ENCODE measurements at places on chromosomes 7 and 10. TPM values are rescaled to one million over a fixed set of nuclear protein-coding genes. Genes with fewer than 3 reads are reported as not detected.

DNA sequence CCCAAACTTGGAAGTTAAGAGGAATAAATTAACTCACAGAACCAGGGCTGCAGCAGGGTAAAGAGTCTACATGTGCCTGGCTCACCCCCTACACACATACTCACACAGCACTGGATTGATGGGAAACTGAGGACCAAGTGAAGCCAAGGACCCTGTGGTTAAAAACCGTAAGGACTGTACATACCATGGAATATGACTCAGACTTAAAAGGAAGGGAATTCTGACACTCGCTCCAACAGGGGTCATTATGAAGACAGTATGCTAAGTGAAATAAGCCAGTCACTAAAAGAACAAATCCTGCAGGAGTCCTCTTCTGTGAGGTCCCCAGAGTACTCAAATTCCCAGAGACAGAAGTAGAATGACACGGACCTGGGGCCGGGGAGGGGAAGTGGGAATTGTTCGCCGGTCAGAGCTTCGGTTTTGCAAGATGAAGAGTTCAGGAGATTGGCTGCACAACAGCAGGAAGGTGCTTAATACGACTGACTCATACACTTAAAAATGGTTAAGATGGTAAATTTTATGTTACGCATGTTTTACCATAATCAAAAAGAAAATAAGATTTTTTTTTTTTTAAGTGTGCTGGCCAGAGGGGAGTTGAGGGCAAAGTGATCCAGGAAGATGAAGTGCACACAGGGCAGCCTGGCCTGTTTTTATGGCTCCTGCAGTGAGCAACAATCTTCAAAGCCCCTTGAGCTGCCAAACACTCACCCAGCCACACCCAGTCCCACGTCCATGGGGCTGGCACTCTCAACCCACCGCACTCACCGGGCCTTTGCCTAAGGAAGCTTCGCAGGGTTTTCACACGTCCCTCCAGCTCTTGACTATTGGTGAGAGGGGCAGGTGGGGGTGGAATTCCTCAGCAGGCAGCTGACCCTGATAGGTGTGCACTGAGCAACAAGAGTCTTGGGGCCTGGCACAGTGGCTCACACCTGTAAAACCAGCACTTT is 26.4 kb downstream of the DRGX start:
- DNase-seq = no peak

DNA sequence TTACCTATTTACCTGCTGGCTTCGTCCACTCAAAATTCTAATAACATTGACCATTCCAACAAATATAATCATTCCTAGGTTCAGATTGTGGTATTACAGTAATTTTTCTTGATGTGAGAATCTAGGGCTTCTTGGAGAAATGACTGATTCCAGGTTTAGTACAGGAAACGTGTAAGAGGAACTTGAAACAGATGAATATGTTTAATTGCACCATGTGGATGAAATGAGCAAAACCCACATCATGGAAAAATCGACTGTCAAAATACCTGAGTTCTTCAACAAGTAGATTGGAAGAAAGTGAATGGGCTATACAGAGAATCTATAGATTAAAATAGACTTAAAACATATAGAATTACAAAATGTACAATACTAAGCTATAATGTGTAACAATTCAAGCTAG is 24.9 kb upstream of the OR9A4 start:
- no peak for DNase-seq

DNA sequence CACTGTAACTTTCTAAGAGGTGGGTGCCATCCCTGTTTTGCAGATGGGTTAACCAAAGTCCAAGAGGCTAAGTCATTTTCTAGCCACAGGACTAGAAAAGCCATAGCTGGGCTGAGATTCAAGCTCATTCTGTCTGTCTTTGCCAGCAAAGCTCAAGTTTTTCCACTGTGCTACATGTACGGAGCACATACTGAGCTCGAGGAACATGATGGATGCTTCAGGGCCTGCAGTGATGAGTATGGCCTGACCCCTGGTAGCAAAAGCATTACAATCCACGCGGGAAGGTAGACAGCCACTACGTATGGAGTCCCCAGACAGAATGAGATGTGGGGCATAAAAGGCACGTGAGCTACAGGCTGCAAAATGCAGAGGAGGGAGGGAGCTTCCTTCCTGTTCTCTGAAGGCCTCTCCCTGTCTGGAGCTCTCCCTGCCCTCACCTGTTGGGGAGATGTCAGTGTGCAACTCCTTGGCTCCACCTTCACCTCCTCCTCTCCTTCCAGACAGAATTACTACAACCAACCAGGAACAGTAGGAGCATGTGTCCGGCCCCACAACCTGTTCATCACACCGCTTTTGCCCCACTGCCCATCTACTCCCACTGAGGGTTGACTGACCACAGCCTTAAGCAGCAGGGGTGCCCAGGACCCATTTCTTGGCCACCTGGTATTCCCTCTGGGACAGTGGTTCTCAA is 16.4 kb downstream of the ITPRIP start:
- DNase-seq = no peak

GRCh38 chr10:6018422-6018821 is 41.1 kb upstream of the IL15RA start:
- no peak for DNase-seq

GRCh38 chr7:93442478-93443224 is 131.9 kb downstream of the CALCR start:
- peak; percentile 14 for DNase-seq

DNA sequence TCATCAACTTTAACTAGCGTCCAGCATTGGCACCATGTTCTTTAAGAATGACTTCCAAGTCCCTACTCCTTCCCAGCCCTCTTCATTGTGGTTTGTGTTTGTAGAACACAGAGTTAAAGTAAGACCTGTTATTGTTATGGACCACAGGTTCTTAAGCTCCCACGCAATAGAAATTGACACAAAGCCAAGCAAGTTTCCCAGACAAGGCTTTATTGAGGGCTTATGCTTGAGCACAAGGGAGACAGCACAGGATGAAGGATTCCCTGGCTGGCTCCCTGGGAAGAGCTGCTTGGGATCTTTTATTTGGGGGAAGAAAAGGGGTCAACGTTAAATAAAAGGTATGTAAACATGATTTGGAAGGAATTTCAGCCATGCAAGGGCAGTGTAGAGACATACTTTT is 44.3 kb upstream of the PRKCQ start:
- DNase-seq = no peak

- no peak for DNase-seq
Observed at GRCh38 chr10:127774766-127775559, 38.0 kb downstream of the FOXI2 start.

GRCh38 chr7:31108097-31108657 is 56.1 kb downstream of the ADCYAP1R1 start:
- no peak for DNase-seq

DNA sequence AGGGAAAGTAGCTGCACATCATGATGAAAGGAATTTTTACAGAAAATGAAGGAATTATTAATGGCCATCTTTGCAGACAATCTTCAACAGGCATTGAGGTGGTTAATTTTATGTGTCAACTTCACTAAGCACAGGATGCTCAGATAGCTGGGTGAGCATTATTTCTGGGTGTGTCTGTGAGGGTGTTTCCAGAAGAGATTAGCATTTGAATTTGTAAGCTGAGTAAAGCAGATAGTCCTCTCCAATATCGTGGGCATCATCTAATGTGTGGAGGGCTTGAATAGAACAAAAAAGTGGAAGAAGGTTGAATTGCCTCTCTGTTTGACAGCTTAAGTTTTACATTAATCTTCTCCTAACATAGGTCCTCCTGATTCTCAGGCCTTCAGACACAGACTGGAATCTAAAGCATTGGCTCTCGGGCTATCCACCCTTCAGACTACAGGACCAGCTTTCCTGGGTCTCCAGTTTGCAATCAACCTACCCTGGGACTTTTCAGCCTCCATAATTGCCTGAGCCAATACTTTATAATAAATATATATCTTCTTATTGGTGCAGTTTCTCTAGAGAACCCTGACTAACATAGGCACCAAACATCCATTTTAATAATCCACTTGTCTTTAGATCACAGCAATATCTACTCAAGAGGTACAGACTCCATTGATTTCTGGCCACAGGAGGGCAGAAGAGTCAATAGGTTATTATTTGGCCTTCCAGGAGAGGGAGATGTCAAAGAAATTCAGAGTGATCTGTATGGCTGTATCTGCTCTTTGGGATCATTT is 10.5 kb upstream of the CRPPA start:
- no peak for DNase-seq

DNA sequence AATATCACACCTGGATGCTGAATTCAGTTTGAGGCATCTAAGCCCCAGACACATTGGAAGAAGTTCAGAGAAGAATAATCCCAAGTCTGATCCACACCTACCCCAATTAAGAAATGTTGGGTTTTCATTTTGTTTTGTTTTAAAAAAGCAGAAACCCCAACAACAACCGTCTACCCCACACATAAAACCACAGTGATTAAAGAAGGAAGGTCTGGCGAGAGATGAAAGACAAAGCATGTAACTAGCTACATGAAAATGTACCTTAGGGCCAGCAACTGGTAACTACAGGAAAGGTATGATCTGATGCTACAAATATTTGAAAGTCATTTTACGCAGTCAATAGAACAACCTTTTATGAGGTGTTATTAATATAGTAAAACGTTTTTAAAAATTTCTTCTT is 1112.3 kb downstream of the GATA3 start:
- DNase-seq = no peak

GRCh38 chr10:3537518-3537917 is 247.5 kb downstream of the KLF6 start:
- no peak for DNase-seq

GRCh38 chr7:144969787-144970186 is 133.9 kb upstream of the TPK1 start:
- DNase-seq = no peak

GRCh38 chr7:158256091-158256816 is 331.4 kb downstream of the PTPRN2 start:
- no peak for DNase-seq

DNA sequence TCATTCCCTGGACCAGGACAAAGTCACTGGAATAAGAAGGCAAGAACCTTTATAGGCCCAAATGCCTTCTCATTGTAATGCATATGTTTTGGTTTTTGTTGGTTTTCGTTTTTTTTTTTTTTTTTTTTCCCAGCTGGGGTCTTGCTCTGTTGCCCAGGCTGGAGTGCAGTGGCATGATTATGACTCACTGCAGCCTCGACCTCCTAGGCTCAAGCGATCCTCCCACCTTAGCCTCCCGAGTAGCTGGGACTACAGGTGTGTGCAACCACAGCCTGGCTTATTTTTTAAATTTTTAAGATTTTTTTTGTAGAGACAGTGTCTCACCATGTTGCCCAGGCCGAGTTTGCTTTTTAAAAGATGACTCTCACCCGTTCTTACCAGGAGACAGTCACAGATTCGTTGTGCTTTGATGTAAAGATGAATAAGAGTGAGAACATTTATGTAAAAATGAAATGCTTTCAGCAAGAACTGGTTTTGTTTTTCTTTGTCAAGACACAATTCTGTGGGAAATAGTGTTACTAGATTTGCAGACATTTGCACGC is 7.6 kb downstream of the IQCE start:
- no peak for DNase-seq

DNA sequence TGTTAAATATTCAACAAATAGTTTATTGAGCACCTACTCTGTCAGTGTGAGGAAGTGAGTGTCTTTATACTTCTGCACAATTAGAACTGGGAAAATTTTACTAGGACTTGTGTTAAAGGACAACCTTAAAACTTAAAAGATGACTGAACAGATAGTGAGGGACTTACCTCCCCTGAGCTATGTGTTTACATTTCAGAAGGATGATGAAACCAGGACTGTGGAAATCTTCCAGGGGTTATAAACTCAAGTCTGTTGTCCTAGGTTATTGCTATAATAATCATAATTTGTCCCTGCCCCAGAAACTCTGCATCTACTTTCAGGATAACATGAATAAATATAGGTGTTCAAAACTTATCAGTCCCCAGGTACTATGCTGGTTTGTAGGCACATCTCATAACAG is 261.0 kb upstream of the MKLN1 start:
- no peak for DNase-seq

DNA sequence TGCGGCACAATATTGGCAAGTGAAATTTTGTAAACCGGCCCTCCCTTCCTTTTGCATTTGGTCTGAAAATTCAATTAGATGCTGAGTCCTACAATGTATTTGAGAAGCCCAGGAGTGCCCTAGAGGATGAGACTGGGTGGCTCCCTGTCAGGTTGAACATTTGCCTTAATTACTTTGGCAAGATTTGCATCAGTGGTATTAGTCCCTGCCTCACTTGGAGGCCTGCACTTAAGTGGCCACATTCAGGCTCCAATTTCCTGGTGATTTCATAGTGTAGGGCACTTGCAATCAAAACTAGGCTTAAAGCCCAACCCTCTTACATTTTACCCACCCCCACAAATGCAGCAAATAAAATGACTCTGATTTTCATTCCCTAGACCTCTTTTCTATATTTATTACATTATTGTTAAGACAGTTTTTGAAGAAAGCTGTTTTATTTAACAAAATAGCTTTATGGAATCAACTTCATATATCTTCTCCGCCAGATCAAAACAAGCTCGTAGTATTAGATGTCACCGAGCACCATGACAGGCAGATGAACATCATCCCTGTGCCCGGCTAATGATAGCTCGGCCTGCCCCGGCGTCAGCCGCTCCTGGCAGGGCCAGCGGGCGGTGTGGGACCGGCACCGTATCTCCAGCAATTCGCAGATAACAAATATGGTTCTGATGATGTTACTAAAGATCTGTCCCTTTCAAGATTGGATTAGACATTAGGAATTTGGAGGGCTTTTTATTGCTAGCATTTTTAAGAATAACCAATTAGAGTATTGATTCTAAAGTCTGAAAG is 73.6 kb downstream of the EGFR start:
- DNase-seq = no peak

DNA sequence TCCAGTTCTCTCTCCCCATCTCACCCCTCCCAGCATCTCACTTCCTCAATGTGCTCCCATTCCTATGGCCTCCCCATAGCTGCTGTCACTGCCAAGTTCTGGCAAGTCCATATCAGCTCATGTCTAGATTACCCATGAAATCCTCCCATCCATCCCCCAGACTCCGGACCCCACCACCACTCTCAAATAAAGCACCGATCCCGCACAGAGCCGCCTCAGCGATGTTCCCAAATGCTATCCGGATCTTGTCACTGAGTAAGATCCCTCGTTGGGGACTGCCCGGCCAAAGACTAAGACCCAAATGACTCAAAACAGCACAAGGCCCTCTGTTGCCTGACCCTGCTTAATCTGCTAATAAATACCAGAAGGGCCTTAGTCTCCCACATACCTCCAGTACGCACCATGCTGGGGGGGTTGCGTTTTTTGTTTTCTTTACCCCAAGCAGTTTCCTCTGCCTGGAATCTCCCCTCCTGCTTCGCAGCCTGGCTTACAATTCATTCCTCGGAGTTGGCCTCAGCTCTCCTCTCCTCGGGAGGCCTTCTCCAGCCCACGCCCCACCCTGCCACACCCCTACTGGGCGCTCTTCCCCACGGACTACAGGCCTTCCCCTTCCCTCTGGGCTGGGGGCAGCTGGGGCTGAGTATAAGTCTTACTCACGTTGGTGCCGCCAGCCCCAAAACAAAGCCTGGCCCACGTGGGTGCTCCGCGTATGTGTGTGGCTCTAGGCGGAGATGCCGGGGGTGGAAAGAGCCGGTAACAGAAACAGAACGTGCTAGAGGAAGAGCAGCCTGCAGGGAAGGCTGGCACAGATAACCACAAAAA is 1.8 kb upstream of the DUSP5 start:
- DNase-seq = peak; percentile 55

PLEKHS1 gene
- total RNA-seq = under 0.01 TPM

MINDY4 gene
- total RNA-seq = 1.5 TPM

AS3MT gene
- total RNA-seq = 5.2 TPM

C7orf57 gene
- 0.05 TPM for total RNA-seq

OR9A2 gene
- total RNA-seq = not detected

DLX5 gene
- total RNA-seq = 0.66 TPM

Data from thymus (tissue), 14 donors.